Spleen (tissue), 13 donors: ENCODE measurements at places on chromosomes 6 and 20. TPM values are rescaled to one million over a fixed set of nuclear protein-coding genes. Genes with fewer than 3 reads are reported as not detected.

SOX12 gene
- total RNA-seq = 4.5 TPM

NKX2-4 gene
- total RNA-seq = not detected

HSPA12B gene
- total RNA-seq = 21.6 TPM

HLA-DQA1 gene
- total RNA-seq = 222 TPM

BNIP5 gene
- not detected for total RNA-seq

FRMD1 gene
- 1.5 TPM for total RNA-seq

GABRR1 gene
- not detected for total RNA-seq
